ENCODE measurements at places on chromosomes 5 and 9.

DNA sequence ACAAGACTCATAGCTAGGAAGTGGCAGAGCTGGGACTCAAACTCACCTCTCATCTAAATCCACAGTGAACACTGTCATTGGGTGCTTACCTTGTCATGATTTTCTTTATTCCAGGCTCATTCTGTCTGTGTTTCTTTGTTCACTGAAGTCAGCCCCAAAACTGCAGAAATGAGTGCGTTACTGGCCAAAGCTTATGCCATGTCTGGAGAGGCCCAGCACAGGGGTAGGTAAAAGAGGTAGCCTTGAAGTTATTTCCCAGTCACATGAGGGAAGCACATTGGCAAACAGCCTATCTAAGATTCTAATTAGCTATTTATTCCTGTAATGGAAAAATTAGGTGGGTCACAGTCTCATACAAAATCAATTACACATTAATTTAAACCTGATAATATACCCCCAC, 29.8 kb downstream of the TTC23L start:
- no peak for DNase-seq

GRCh38 chr9:128149001-128149701, at the start of gene LCN2:
Gene LCN2 (plus strand): TSS chr9:128149453. CDS start chr9:128149526, 73 bp downstream.
- DNase-seq: no peak

DNA sequence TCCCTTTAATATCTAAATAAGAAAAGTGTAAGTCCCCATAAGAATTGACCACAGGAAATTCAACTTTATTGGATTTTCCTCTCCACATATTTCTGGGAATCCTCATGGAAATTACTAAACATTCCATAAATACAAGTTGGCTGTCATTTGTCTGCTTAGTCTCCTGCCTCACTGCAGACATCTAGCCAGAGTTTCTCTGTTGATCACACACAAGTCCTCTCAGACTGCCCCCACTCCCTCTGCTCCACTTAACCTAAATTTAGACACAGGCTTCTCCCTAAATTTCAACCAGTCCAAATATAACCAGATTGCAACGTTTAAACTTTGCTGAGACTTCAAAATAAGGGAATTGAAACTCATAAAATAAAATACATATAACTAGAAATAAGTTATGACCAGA, 982.1 kb downstream of the DTWD2 start:
- DNase-seq: no peak

DNA sequence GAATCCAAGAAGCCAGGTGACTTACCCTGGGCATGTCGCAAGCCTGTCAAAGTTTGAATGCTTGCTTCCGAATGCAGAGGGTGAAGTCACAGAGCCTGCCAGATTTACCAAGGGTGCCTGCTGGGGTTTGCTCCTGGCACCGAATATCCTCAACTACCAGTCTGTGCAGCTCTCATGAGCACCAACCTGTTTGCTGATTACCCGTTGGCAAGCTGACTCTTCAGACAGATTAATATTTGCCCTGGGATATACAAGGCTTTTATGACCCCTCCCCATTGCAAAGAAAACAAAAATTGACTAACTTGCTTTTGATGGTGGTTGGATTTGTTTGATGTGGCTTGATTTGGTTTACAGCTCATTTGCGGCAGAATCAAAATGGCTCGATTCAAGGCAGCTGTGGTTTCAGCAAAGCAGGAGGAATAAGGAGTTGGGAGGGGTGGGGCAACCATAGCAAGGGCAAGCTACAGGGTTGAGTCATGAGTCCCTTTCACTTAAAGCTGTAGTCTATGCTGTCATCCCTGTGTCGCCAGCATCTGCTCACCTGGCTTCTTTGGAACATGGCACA, 82.3 kb upstream of the AGXT2 start:
- no peak for DNase-seq

- DNase-seq: no peak
Measured at GRCh38 chr9:95075700-95076099, 241.8 kb downstream of the FANCC start.

DNA sequence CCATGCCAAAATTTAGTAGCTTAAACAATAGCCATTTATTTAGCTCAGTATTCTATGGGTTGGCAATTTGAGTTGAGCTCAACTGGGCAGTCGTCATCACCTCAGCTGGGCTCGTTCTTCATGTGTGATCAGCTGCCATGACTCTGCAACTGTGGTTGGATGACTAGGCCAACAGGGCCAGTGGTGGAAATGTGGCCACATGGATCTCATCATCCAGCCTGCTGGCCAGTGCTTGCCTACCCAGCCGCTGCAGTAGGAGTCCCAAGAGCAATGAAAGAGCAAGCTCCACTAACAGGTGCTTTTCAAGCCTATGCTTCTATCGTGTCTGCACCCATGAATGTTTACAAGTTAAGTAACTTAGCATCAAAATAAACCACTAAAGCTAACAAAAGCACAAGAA, 158.0 kb downstream of the ATPSCKMT start:
- DNase-seq: no peak

DNA sequence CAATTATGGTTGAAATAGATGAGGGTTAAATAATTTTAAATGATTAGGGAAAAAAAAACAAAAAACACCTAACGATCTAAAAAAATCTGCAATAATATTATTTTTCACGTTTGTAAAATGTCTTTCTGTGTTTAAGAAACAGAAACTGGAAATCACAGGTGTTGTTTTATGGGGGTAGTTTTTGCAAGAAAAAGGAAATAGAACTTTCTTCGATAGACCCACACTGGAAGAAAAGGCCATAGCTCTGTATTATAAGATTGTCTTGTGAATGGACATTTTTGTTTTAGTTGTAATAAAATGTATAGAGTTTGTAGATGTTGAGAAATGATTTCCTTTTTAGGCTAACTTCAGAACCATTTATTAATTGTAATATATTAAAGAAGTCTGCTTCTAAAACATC, 5.5 kb downstream of the CSNK1G3 start:
- no peak for DNase-seq

DNA sequence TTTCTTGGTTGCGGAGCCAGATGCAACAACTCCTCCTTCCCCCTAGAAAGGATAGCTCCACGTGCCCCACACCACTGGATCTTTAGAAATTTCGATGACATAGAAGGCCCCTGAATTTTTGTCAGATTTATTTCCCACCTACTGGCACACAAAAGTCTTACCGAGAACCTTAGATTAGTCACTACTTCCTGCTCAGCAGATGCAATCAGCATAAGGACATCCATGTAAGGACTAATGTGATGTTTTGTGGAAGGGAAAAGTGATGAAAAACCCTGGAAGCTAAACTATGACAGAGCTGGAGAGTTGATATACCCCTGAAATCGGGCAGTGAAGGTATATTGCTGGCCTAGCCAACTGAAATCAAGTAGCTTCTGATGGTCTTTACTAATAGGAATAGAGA, 125.5 kb upstream of the NFIL3 start:
- DNase-seq: no peak

DNA sequence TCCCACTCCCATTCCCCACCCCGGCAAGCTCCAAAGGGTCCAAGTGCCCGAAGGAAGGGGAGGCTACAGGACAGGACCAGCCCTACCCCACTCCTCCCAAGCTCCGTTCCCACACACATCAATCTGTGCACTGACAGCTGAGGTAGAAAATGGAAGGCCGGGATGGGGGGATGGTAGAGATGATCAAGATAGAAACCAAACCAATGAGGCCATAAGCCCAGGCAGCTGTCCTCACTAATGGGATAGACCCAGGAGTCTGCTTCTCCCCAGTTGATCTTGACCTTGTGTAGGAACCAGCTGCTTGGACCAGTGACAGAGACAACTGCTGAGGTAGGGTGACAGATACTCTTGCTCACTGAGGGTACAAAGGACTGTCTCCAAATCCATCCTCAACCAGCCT, 38.6 kb downstream of the B4GALT1 start:
- DNase-seq: peak; percentile 54

GRCh38 chr5:82072138-82072537, 100.3 kb downstream of the ATG10 start:
- no peak for DNase-seq

GRCh38 chr9:92563116-92564100, 27.6 kb upstream of the ECM2 start:
- no peak for DNase-seq

GRCh38 chr9:20566401-20566800, 55.9 kb downstream of the MLLT3 start:
- no peak for DNase-seq

DNA sequence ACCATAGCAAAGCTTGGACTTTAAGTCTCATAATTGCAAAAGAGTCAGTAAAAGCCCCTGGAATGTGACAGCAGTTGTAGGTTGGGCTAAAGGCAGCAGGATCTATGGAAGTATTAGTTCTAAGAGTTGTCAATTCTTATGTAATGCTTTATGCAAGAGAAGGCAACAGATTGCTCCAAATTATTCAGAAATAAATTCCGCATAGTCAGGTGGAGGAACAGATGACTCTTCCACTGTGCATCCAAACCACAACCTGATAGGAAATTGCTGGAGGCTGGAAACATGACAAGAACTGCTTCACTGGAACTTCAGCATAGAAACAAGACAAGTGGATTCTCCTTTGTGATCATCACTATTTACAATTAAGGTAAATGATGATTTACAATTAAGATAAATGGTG, 101.0 kb downstream of the STARD4 start:
- no peak for DNase-seq

DNA sequence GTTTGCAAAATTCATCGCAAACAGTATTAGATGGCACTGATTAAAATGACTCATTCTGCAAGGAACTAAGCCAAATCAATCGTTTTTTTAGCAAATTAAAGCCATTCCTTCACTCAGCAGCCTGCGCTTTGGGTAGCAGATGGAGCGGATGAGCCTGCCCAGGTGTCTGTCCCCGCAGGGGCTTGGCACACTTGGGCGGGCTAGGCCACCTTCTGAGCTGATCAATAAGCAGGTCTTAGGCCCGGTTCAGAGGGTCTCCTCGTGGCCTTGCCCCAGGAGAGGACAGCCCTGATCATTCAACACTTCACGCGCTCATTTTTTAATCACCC, 78.0 kb upstream of the FCN1 start:
- DNase-seq: peak; percentile 40

- DNase-seq: no peak
Measured at GRCh38 chr5:113281194-113281593, 153.6 kb downstream of the TSSK1B start.

GRCh38 chr5:169374761-169375160, 73.8 kb upstream of the SLIT3 start:
- DNase-seq: no peak

DNA sequence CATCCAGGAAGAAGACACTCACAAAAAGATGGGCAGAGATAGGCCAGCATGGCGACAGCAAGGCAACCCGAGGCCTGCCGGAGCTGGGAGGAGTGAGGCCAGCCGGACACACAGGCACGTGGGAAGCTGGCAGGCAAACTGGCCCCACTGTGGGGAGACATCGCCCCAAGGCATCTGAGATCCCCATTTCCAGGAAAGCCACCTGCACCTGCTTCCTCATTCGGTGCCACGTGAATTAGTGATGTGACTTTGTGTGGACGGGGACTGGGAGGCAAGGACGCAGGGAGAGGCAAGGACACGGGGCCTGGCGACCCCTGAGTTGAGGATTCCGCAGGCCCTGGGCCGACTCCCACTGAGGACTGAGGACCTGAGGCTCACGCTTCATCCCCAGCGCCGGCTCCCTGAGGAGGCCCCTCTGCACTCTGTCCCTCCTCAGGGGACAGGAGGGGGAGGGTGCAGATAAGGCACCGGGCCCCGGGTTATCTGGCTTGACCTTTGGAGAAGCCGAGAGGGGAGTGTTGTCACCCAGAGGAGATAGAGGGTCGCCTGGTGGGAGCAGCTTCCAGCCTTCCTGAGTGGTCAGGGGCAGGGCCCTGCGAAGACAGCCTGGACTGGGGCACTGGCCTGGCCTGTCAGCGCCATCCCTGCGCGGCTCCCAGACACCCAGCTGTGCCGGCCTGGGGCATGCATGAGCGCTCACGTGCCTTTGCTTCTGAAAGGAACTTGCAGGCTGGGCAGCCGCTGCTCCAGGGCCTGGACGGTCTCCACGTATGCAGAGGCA, 39.7 kb downstream of the NDUFS6 start:
- no peak for DNase-seq

- no peak for DNase-seq
Measured at GRCh38 chr5:14187660-14188059, 44.5 kb downstream of the TRIO start.

- no peak for DNase-seq
Measured at GRCh38 chr5:137167187-137167586, 331.9 kb downstream of the SPOCK1 start.

- no peak for DNase-seq
Measured at GRCh38 chr9:26656003-26656870, 236.4 kb downstream of the CAAP1 start.

All from sigmoid colon (tissue), 7 donors.